ENCODE measurements at places on chromosomes 5 and 9.
A peak's percentile ranks its signal among the peaks of the same experiment; 100 is the strongest.

DNA sequence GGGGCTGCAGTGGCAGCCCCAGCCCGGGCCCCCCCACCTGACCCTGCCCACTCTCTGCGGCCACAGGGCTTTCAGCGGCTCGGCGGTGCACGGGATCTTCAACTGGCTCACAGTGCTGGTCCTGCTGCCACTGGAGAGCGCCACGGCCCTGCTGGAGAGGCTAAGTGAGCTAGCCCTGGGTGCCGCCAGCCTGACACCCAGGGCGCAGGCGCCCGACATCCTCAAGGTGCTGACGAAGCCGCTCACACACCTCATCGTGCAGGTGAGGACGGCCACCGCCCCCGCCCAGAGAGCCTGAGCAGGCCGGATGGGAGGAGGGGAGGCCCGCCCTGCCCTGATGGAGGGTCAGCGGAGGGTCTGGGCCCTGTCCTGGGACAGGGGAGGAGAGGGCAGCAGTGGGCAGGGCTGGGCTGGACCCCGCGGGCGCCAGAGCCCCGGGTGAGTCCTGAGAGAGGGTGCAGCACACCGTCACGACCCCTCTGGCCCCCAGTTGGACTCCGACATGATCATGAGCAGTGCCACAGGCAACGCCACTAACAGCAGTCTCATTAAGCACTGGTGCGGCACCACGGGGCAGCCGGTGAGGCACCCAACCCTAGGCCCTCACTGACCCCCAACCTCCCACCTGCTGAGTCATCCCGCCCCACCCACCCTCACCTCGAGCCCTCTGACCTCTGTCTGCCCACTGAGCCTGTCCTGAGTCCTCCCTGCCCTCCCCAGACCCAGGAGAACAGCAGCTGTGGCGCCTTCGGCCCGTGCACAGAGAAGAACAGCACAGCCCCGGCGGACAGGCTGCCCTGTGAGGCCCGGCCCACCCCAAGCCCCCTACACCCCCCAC lies 2.7 kb downstream of the SLC34A3 start:
- peak; percentile 31 for DNase-seq

DNA sequence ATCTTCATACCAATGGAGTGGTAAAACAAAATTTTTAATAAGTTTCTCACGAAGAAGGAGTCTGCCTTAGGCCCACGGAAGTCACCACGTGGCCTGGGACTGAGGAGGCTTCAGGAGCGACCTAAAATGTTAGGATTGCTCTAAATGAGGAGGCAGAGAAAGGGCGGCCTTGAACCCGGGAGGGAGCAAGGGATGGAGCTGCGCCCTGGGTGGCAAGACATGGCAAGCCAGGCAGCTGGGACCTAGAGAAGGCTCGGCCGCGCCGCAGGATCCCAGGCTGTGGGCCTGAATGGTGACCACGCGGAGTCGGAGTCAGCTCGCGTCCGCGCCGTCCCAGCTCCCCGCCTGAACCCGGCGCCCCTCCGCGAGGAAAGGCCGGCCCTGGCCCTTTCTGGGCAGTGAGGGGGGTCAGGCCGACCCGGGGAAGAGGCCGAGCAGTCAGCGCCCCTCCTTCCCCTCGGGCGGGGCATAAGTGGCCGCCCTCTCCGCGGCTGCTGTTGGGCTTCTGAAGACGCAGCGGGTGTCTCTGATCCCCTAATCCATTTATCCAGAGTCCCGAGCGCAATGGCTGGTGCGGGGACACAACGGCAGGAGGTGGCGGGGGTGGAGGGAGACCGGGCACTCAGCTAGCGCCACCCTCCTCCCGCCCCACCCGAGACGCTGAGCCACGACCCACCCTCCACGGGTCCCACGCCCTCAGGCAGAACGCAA lies 10.6 kb downstream of the IRX1 start:
- no peak for DNase-seq

- DNase-seq: no peak
Measured at GRCh38 chr9:76310577-76310976, 83.6 kb downstream of the RFK start.

DNA sequence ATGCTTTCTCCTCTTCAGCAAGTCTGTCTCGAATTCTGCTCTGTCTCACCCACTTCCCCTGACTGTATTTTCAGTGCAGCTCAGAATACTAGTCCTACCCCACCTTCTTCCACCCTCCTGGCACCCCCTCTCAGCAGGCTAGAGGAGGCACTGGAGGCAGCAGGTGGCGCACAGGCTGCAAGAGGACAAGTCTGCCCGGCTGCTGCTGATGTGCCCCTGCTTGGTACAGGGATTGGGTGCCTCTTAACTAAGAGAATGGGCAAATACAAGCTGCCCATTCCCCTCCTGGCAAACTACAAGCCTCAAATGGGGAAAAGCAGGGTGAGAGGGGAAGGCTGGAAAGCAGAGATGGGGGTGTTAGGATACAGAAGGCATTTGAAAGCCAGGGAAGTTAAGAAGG lies 5.1 kb downstream of the TLN1 start:
- no peak for DNase-seq

GRCh38 chr5:57277085-57277484 lies 103.2 kb downstream of the GPBP1 start:
- DNase-seq: no peak

DNA sequence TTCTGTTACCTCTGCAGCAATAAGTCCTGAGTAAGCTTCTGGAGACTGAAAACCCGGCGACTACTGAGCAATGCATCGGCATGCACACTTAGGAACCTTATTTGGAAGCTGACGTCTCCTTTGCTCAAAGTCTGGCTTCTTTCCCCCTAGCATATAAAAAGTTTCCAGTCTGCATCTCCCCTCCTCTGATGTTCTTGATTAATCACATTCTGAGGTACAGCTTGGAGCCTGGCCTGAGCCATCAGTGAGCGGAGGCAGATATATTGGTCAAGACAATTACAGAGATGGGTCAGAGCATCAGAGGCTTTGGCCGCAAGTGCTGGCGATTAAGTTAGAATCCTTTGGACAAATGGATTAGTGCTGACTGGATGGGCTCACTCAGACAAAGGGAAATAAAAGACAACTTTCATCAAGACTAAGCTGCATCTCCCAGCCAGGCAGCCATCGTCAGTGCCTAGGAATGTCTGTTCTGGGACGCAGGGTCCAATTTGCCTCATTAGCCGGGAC lies 140.7 kb downstream of the MTX3 start:
- DNase-seq: no peak

- no peak for DNase-seq
Measured at GRCh38 chr9:116605904-116606341, 81.2 kb upstream of the TRIM32 start.

DNA sequence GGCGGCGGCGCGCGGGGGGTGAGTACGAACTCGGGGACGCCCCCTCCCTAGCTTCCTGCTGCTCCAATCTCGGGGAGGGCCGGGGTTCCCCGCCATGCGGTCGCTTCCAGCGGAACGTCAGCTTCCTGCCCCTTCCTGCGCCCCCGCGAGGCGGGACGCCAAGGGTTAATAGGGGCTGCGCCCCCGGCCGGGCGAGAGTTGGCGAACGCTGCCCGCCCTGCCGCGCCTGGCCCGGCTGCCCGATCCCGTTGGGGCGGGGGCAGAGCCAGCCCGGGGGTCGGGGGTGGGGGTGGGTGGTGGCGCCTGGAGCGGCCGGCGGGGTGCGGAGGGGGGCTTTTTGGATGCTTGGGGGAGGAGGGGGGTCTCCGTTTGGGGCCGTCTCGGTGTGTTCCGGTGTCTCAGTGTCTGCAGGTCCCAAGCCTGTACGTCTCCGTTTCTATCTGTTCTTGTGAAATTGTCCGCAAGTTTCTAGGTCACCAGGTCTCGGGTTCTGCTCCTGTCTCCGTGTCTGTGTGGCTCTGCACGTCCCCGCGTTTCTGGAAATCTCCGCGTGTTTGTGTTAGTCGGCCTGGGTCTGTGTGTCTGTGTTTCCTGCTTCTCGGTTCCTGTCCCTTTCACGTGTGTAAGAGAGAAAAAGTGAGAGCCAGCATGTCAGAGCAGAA lies 789 bp downstream of the COL27A1 start:
- no peak for DNase-seq

- DNase-seq: no peak
Measured at GRCh38 chr5:32207355-32207634, 33.2 kb upstream of the GOLPH3 start.

GRCh38 chr9:116482740-116483139 lies 204.4 kb upstream of the TRIM32 start:
- no peak for DNase-seq

DNA sequence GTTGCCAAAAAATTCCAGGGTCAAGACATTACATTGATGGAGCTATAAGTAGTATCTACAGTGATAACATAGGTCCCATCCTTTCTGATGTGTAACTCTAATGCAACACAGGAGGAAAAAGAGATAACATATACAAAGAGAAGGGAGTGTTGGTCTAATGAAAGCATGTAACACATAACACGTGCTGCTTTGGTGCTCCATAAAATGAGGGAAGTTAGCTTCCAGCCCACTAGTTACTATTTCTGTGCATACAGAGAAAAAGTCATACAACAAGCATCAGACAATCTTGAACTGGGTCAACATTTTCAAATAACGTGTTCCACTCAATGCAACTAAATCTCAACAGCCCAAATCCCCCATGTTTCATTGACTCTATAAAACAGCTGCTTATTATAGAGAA lies 11.7 kb downstream of the MLLT3 start:
- no peak for DNase-seq

DNA sequence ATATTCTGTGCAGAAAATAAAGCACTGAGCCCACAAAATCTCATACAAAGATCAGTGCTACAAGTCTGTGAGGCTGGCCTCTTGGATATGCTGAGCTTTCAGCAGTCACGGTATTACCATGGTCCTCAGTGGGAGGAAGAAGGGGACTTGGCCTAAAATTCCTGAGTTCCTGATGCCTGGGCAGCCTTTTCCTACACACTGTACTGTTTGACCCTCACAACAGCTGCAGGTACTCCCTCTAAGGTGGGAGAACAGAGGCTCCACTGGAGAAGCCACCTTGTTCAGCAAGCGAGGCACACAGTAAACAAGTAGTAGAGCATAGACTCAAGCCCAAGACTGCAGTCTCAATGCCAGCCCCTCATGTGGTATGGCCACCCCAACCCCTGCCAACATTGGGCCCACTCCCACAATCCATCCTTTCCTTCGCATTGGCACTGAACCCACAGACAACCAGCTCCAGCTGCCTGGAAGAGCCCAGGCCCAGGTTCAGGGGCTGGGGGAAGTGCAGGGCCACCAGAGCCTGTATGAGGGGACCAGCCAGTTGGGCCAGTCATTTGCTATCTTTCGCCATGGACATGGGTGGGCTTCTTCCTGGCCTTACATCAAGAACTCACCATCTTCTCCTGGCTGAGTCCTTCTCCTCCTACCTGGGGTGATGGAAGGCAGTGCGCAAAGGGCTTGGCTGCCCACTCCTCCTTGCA lies 14.3 kb downstream of the ACSL6 start:
- no peak for DNase-seq

- no peak for DNase-seq
Measured at GRCh38 chr5:133869519-133870335, 98.7 kb downstream of the C5orf15 start.

DNA sequence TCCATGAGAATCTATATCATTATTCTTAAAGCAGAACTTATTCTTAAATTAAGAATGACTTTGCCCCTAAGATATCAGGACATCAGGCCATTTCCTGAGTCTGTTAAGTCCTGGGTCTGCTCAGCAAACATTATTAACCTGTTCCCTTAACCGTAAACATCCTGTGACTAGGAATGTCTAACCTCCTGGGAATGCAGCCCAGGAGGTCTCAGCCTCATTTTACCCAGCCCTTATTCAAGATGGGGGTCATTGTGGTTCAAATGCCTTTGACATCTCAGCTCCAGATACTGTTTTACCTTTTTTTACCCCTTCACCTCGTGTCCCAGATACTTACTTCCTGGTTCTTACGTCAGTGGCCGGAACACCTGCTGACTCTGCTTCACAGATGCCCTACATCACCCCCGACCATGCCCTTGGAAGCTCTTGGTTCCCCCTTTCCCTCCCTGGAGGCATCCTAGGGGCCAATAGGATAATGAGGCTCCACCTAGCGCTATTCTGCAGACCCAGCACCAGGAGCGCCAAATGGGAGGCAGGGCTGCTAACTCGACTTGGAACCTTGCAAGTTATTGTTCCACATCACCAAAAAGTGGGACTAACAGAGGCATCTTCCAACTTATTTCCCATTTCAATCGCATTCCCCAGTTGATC lies 182.5 kb downstream of the MED10 start:
- DNase-seq: peak; percentile 23

DNA sequence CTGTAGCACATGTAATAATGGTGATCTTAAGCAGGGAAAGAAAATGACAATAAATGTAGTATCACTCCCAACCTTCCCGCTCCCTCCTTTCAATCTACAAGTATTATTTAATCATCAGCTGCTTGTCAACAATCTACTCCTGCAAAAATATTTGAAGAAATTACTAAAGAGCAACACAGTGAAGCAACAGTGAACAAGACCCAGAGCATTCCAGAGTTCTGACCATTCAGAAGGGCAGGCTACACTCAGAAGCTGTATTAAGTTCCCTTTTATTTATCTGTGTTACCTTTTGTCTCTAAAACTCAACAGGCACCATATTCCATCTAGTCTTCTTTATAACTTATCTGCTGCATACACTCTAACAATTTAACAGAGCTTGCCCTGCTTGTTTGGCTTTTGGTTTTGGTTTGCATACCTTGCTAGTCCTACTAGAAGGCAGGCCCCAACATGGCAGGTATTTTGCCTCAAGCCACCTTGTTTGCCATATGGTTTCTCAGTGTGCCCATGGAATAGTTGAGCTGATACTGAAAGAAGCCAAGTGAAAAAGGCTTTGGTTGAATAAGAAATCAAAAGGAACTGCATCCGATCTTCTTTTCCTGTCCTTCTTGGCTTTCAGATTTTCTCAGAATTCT lies 253.9 kb downstream of the CEMIP2 start:
- no peak for DNase-seq

GRCh38 chr9:72586388-72587130 lies 65.2 kb downstream of the TMC1 start:
- peak; percentile 7 for DNase-seq

DNA sequence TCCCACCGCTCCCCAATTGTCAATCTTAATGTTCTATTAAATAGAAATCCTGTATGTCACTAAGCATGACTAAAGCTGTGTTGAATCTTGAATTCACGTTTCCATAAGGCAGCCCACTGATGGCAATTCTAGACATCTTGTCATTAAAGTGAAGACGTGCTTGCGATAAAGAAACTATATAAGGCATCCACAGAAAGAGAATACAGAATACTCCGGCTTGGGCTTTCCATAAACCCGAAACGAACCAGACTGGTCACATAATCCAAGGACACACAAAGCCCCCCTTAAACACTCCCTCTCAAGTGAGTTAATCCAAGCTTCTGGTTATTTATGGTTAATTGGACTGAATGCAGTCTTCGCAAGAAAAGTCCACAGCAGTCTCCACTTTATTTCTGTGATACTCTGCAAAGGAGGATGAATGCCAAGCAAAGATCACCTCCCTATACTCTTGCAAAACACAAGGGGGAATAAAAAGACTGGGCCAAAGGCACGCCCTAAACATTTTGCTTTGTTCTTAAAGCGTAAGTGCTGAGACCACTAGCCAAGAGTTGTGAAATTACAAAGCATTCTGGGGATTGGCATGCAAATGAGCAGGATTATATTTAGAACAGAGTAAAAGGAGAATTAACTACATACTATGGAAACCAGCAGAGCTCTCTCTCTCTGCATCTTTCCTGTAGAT lies 54.7 kb downstream of the DPYSL3 start:
- no peak for DNase-seq

All from NCI-H510A treated with DMSO at 0.1 percent for 48 hours (cell line).